Right lobe of liver (tissue), 6 donors: ENCODE measurements at places on chromosomes 12 and 14. TPM values are rescaled to one million over a fixed set of nuclear protein-coding genes. Genes with fewer than 3 reads are reported as not detected.

Gene GLIPR1L1
- not detected for total RNA-seq

Gene RAB3IP
- 14.0 TPM for total RNA-seq

Gene ADAM21
- not detected for total RNA-seq

Gene RIPK3
- total RNA-seq, result 0.70 TPM

Gene PLCZ1
- total RNA-seq, result not detected

DNA sequence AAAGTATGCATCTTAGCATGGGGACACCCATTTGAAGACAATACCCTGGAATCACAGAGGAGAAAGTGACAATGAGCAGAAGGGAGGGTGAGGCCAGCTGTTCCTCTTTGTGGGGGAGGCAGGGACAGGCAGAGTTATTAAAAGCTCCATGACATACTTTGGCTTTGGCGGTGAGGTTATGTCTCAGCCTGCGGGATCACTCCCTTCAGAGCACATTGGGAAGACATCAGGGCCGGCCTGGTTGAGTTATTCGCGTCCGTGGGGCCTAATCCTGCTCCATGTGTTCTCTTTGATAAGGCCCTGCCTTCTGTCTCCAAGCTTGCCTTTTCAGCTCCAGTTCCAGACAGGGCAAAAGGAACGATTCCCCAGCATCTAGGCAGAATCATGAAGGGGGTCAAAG lies 98.8 kb upstream of the NTF3 start:
- H3K4me1 ChIP-seq, result no peaks in the 10 kb centered on the region
- no peak for DNase-seq
- H3K27me3 ChIP-seq, result no peaks in the 10 kb centered on the region
- H3K4me3 ChIP-seq, result no peak overlapping the region
- H3K27ac ChIP-seq, result no peak overlapping the region

- DNase-seq, result no peak
- no peaks in the 10 kb centered on the region for H3K27me3 ChIP-seq
- no peak overlapping the region for H3K27ac ChIP-seq
- H3K4me3 ChIP-seq, result no peak overlapping the region
- no peaks in the 10 kb centered on the region for H3K4me1 ChIP-seq
- H3K36me3 ChIP-seq, result no peaks in the 10 kb centered on the region
These were observed 1012.0 kb downstream of the FLRT2 start for GRCh38 chr14:86541972-86542371.

Gene BBOF1
- 1.1 TPM for total RNA-seq

- no peak overlapping the region for H3K4me3 ChIP-seq
- DNase-seq, result no peak
- no peak overlapping the region for H3K27ac ChIP-seq
These were observed 23.3 kb upstream of the AMIGO2 start for GRCh38 chr12:47102845-47103651.
